ENCODE measurements at places on chromosomes 1 and 21.

GRCh38 chr1:175200678-175201521, 8.3 kb upstream of the KIAA0040 start:
- no peak for DNase-seq

GRCh38 chr1:186683652-186684410, 3.6 kb upstream of the PTGS2 start:
- DNase-seq = no peak

DNA sequence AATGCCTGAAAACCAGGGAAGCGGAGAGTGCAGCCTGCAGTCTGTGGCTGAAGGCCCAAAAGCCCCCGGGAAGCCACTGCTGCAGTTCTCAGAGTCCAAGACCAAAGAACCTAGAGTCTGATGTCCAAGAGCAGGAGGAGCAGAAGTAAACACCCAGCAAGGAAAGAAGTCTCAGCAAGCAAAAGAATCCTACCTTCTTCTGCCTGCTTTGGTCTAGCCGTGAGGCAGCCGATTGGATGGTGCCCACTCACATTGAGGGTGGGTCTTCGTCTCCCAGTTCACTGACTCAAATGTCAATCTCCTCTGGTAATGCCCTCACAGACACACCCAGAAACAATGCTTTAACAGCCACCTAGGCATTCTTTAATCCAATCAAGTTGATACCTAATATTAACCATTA, 217.5 kb downstream of the PLA2G4A start:
- no peak for DNase-seq

- no peak for DNase-seq
Observed at GRCh38 chr1:206961668-206962067, 8.6 kb downstream of the FCAMR start.

- DNase-seq = no peak
Observed at GRCh38 chr21:29056538-29057050, 16.9 kb downstream of the CCT8 start.

DNA sequence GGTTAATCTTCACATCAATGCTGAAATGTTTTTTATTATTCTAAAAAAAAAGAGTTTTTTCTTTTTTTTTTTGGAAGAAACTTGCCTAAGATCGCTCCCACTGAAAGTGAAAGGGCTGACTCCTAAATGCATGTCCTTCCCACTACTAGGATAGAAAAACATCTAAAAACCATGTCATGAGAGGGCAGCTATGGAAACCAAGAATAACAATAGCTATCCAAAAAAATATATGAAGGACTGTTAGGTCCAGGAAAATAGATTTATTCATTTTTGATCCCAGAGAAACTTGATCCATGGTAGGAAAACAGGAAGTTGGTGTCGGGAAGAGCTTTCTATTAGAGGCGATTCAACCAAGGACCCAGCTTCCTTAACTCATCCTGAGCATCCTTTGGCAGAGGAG, 23.1 kb upstream of the ROR1 start:
- DNase-seq = no peak

DNA sequence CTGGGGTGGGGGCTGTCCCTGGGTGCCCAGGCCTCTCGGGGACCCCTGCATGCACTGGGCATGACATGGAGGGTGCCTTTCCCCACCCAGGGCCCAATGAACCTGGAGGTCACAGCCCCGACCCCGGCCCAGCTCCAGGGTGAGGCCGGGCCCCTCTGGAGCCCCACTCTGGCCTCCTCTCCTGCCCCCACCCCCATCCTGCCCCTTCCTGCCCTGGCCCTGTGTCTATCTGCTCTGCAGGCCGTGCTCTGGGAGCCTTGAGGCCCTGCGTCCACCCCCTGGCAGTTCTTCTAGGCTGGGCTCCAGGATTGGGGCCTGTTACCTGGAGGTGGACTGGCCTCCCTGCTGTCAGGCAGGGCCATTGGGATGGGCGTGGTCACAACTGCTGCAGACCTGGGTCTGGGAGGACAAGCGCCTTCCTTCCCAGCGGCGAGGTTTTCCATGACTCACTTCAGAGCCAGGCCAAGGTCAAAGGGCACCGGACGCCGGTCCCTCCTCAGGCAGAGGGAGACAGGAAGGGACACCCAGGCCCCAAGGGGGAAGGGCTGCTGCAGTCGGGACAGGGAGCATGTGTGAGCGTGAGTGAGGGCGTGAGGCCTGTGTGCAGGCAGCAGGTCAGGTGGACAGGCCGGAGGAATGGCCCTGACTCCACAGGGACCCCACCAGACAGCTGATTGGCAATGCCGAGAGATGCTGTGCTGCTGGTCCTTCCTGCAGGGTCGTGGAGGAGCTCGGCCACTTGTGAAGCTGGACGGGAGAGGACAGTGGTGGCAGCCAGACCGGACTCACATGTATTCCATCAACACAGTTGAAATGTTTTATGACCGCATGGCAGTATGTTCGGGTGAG, 31.1 kb upstream of the POFUT2 start:
- DNase-seq = no peak

DNA sequence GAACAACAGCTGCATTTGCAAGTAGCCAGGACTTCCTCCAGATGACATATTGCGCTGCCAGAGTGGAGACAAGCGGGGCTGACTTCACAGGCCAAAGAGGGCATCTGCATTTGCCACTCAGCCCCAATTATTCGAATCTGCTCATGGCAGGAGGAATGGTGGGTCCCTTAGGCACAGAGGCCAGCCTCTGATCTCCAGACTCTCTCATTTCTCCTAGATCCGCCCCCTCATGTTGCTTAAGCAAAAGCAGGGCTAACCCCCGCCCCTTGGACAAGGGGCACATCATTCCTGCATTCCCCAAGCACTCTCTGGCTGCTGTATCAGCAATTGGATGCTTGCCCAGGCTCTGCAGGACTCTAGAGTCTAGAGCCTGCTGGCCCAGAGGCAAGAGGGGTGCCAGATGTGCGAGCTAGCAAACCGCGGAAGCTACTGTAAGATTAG, 262.4 kb downstream of the ST6GALNAC3 start:
- DNase-seq = peak; percentile 39

GRCh38 chr1:54695221-54695620, 20.4 kb upstream of the TTC4 start:
- DNase-seq = no peak

DNA sequence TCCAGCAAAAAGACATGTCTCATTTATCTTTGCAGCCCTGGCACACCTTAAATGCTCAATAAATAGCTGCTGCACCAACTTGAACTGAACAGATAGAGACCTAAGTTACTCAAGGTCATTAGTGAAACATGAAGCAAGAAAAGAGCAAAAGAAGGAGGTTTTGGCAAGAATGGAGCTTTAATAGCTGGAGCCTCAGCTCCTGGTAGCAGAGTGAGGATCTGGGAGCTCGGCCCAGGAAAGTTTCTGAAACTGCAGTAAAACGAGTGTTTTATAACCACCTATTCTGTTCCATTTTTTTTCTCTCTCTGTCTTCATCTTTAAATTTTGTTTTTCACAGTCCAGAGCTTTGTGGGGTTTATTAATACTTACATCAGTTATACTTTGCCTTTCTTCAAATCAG, 207.5 kb downstream of the SETD4 start:
- no peak for DNase-seq

DNA sequence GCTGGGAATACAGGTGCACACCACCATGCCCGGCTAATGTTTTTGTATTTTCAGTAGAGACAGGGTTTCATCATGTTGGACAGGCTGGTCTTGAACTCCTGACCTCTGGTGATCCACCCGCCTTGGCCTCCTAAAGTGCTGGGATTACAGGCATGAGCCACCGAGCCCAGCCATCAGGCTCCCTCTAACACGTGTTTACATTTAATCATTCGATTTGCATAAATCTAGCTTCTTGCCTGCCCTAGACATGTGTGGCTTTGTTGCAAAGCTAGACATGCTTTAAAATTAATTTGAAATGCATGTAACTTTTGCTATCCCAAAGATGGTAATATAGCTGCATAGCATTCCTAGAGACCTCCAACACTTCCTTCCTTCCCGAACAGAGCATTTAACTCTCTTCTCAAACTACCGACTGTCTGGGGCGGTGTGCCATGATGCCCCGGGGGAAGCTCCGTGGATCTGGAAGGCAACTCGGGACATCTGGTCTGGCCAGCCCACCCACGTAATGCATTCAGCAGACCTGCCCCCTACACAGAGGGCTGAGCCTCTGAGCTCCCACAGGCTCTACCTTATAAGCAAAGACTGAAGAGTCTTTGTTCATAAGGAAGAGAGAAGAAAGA, 34.6 kb upstream of the NID1 start:
- no peak for DNase-seq

- DNase-seq = no peak
Observed at GRCh38 chr1:169878498-169878897, 15.2 kb downstream of the SCYL3 start.

DNA sequence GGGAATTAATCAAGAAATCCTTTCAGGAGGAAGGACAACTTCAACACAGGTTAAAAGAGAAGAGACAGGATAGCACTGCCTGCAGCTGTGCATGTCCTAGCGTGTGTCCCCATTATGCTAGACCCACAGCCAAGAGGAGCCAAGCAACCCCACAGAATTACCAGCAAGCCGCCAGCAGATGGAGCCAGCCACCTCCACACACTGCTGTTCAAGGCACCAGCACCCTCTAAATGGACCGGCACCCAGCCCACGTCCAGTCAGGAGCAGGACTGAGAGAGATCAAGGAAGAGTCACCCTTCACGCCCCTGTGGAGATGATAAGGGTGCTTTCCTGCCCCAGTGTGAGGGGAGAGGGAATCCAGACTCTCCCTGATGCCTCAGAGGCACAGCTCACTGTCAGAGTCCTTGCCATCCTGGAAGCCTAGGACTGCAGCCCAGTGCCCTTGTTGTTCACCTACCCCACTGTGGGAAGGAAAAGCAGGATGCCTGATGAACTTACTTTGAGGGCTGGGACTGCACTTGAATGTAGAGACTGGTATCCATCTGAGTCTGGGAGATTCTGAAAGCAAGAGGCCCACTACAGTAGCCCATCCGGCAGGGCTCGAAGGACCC, 37.1 kb upstream of the CTTNBP2NL start:
- peak; percentile 83 for DNase-seq

DNA sequence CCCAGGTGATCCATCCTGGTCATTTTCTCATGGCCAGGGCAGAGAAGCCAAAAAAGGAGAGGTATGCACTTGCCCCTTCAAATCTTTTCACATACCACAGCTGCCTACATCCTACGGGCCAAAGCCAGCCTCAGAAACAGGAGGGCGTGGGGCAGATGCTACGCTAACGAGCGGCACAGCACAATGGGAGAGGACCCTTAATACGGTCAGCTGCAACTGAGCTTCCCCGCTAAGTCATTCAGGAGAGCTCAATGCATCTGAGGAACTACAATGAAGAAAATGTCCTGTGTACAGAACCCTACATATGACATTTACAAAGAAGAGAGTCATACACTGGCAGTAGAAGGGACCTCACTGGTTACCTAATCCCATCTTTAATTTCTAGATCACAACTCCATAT, 78.2 kb downstream of the PGBD5 start:
- DNase-seq = no peak

Data from GM23338 (cell line).